G401 (cell line): ENCODE measurements at places on chromosomes 7 and 10. TPM values are rescaled to one million over a fixed set of nuclear protein-coding genes. Genes with fewer than 3 reads are reported as not detected.

DNA sequence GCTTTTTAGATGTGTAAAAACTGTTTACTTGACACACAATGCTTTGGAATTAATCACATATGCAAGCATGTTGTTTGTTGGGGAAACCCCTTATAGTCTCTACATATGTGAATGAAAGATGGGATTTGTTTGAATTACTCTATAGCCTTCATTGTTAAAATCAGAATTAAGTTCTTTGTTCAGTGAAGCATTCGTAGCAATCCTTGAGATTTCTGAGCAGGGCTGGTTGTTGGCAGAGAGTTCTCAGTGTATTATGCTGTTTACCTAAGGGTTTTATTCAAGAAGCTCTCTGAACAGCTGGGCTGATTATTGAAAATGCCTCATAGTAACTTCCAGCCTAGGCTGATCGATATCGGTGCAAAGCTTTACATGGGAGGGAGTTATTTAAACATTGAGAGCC, 190.9 kb downstream of the VTI1A start:
- DNase-seq: no peak

GRCh38 chr7:32051128-32051527, 19.1 kb downstream of the PDE1C start:
- DNase-seq: no peak

- no peak for DNase-seq
Observed at GRCh38 chr7:137981175-137981574, 20.7 kb downstream of the CREB3L2 start.

DNA sequence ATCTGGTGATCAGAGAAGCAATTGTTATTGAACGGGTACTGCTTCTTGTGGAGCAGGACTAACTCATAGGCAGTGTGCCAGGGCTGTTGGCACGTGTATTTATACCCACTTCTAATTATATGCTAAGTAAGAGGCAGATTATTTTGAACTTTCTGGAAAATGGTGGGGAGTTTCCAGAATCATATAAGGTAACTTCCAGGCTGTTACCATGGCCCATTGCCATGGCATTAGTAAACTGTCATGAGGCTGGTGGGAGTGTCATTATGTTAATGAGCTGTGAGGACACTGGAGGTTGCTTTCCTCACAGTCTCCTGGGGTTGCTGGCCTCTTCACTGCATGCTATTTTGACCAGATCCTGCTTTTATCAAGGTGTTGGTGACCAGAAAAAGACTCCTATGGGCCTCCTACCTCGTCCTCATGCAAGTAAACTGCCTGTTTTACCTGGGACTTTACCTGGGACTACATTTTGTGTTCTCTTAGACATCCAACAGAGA, 122.6 kb downstream of the KCND2 start:
- no peak for DNase-seq

Gene GFRA1
- total RNA-seq: 0.37 and 1.1 TPM in 2 replicates

Gene PPP1R3A
- total RNA-seq: not detected in 2 replicates

- no peak for DNase-seq
Observed at GRCh38 chr7:157462419-157462771, 125.6 kb downstream of the DNAJB6 start.

Gene KMT2C
- total RNA-seq: 6.2 and 25.9 TPM in 2 replicates

DNA sequence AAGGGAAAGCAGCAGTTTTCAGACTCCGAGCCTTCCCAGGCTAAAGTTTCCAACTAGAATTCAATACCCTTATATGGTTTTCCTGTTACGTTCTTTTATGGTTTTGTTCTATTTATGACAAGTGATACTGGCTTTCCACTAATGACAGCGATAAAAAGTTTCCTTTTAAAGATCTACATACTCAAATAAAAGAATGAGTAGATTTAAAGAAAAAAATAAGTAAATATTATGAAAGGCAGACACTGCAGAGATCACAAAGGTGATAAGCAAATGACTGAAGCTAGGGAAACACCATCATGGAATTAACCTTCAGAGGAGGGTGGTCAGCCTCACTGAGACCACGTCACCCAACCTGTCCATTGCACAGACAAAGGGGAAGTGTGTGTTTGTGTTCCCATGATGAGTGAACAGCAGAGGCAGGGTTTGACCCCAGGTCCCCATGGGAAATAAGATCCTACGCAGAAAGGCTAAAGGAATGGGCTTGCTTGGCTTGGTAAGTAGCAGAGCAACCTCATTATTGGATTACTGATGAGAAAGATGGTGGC, 4.0 kb downstream of the VSIR start:
- DNase-seq: no peak

Gene PLAU
- 124 and 143 TPM in 2 replicates for total RNA-seq

Gene CYP2E1
- total RNA-seq: 0.17 TPM in 1 of 2 replicates, not detected in the other

DNA sequence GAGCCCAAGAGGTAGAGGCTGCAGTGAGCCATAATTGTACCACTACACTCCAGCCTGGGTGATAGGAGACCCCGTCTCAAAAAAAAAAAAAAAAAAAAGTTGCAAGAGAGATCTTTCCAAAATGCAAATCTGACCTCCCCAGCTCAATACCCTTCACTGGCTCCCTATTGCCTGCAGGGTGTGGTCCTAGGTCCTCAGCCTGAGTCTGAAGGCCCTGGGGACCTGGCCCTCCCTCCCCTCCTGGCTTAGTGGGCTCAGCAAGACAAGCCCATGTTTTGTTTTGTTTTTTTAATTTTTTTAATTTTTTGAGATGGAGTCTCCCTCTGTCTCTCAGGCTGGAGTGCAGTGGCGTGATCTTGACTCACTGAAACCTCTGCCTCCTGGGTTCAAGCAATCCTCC, 20.6 kb downstream of the SRRM3 start:
- no peak for DNase-seq

Gene MACC1
- not detected in 2 replicates for total RNA-seq

DNA sequence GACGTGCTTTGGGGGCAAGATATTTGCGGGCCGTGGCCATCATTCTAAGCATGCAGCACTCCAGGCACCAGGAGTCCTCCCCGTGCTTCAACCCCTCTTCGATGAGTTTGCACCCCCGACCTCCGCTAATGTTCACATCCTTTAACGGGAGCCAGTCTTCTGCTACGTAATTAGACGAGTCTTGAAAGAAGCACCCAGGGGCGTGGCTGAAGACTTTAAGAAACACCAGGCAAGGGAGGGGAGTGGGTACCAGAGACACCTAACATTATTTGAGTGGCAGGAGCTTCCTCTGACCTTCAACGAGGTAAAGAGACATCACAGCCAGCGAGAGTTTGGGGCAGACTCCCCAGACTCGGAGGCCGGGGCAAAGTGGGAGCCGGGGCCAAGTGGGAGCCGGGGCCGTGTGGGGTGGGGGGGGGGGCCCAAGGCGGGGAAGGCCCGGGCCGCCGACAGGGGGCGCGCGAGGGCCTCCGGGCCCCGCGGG, 31.1 kb upstream of the TOMM7 start:
- DNase-seq: no peak

GRCh38 chr7:116159711-116160110, 50.6 kb upstream of the TES start:
- DNase-seq: no peak
